ENCODE measurements at places on chromosomes 1 and 21.

DNA sequence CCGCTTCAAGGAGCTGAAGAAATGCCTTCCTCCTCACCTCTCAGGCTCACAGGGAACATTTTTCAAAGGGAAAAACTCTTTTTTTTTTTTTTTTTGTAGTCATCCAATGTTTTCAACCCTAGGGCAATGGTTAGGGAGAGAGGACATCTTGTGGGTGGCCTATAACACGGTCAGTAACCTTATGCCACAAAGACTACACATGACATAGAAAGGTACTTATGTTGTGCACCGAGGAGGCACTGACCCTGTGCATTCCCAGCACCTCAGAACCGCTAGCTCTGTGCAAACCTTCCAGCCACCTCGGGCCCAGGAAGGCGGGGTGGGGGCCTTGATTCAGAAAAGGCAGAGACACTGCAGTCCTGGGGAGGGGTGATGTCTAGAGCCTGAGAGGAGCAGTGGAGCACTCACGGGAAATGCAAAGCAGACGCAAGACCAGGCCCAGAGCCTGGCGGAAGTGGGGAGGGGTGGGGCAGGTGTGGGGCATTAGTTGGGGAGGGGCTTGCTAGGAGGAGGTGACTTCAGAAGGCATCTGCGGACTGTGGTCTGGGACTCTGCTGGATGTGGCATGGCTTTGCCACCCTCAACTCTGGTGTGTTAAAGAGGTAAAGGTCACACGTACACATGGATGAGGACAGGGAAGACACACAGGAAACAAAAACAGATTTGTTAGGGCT is 68.6 kb downstream of the MDM4 start:
- DNase-seq, result no peak

- no peak for DNase-seq
Observed at GRCh38 chr1:226482975-226483700, 65.4 kb upstream of the STUM start.

- peak; percentile 76 for DNase-seq
Observed at GRCh38 chr1:61606448-61607312, 118.3 kb downstream of the TM2D1 start.

- DNase-seq, result no peak
Observed at GRCh38 chr1:21770201-21770600, 12.7 kb downstream of the USP48 start.
